ENCODE measurements at places on chromosomes 16 and 17.

GRCh38 chr17:49013311-49014213 is 16.4 kb downstream of the IGF2BP1 start:
- DNase-seq: no peak

- no peak for DNase-seq
Observed at GRCh38 chr17:76381633-76382350, 2.6 kb upstream of the SPHK1 start.

GRCh38 chr17:44314031-44314430 is 5.6 kb downstream of the RUNDC3A start:
- no peak for DNase-seq

DNA sequence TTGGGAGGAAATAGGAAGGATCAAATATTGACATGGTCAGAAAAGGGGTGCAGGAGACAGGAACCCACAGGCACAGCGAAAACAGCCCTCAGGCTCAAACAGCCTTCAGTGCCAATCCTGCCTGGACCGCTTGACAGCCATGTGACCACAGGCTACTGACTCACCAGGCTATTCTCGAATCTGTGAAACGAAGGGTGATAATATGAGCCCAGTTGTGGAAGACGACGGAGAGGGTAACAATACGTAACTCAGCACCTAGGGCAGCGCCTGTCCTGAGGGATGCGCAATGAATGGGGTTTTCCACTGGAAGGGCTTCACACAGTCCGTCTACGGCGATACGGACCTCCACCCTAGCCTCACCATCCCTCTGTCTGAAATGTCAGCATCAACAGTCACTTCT is 117.3 kb upstream of the RCVRN start:
- DNase-seq: no peak

DNA sequence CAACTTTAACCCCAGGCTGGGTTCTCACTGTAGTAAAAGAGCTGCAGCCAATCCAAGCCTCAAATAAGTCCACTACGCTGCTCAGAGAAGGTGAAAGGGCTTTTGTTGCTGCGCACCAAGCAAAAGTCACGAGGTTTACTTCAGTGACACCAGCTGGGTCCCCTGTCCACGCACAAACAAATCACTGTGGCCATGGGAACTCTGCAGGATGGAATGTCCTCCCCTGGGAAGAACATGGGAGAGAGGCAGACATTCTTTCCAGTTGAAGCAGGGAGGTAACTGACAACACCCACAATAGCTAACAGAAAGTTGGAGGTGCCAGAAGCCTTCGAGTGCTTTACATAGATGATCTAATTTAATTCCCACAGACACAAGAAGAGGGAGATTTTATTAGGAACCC is 181.9 kb downstream of the PMP22 start:
- DNase-seq: no peak

DNA sequence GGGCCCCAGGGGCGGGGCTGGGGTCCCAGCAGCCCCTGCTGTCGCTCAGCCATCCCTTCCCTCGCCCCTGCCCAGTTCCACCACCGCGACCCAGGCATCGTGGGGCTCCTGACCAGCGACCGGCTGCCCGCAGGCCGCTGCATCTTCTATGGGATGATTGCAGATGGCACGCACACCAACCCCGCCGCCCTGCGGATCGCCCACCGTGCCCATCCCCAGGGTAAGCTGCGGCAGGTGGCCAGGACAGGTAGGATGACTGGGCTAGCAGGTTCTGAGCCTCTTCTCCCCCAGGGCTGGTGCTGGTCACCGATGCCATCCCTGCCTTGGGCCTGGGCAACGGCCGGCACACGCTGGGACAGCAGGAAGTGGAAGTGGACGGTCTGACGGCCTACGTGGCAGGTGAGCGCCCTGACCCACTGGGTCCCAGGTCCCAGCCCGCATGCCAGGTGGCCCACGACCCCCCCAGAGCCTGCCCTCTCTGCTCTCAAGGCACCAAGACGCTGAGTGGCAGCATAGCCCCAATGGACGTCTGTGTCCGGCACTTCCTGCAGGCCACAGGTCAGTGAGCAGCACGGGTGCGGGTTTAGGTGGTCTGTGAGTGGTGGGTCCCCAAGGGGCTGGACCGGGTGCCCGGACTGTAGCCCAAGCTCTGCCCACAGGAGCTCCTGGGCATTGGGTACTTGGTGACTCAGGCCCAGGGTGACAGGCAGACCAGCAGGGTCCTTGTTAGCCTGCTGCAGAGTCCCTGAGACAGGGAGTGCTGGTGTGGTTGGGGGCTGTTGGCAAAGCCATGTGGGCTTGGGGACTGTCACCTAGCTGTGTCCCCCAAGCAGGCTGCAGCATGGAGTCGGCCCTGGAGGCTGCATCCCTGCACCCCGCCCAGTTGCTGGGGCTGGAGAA is 2.8 kb downstream of the CEMP1 start:
- no peak for DNase-seq

DNA sequence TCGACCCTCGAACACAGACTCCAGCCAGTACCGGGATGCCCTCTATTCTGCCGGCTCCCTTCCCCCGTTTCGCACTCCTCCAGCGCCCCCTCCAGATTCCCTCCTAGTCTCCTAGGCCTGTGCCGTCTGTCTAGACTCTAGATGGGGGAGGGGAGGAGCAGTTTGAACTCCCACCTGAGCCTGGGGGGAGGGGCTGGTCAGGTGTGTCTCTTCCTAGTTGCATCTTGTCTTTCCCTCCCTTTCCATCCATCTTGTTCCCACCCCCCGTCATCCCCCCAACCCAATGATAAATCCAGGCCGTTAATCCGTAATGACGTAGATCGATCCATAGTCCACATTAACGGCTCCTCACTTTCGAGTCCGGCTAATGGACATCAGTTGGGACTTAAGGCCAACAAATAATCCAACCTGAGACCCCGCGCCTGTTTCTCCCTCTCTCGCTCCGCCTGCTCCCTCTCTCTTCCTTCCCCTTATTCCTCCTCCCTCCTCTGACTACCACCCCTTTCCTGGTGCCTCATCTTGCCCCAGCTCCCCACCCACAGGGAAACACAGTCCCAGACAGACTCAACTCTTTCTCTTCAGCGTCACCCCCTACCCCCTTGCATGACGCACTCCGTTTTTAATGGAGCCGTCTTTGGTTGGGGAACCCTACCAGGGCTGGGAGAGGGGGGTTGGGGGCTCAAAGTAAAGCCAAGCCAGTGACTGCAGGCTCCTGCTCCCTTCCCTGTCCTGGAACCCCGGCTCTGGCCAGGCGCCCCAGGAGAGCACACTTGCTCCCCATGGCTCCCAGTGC is 3.4 kb upstream of the HOXB5 start:
- DNase-seq: no peak

- no peak for DNase-seq
Observed at GRCh38 chr17:50563092-50563511, 2.6 kb downstream of the CACNA1G start.

DNA sequence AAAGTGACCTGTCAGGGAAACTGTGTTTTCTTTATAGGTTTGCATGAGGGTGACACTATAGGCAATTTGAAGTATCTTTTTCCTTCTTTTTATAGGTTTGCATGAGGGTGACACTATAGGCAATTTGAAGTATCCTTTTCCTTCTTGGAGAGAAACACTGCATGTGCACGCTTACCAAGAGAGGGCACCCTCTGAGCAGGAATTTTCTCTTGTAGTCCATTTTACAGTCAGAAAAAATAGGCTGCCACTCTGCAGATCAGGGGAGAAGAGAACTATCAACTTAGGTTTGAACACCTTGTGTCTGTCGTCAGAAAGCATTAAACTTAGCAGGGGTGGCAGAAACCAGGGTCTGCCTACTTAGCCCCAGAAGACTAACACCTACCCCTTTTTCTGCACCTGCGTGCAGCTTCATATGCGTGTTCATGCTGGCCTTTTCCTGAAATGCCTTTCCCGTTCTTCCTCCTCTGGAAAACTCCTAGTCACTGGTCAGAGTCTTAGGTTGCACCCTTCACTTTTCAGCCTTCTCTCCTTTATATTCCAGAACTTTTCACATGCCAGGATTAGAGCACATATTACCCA is 16.4 kb upstream of the SMIM36 start:
- no peak for DNase-seq

DNA sequence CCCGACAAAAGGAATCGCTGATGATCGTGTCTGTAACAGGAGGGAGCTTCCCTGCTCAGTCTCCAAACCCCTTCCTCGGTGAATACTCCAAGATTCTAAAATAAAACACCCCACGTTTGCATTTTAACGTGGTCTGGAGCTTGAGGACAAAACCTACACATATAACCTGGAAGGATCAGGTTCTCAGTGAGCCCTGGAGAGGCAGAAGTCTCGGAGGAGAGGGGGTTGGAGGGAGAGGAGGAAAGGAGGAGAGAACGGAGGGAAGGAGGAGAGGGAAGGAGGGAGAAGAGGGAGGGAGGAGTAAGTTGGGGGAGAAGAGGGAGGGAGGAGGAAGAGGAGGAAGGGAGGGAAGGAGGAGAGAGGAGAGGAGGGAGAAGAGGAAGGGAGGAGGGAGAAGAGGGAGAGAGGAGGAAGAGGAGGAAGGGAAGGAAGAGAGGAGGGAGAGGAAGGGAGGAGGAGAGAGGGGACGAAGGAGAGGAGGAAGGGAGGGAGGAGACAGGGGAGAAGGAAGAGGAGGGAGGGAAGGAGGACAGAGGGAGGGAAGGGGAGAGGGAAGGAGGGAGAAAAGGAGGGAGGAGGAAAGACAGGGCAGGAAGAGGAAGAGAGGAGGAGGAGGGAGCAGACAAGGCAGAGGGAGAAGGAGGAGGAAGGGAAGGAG is 27.4 kb upstream of the GINS2 start:
- DNase-seq: no peak

DNA sequence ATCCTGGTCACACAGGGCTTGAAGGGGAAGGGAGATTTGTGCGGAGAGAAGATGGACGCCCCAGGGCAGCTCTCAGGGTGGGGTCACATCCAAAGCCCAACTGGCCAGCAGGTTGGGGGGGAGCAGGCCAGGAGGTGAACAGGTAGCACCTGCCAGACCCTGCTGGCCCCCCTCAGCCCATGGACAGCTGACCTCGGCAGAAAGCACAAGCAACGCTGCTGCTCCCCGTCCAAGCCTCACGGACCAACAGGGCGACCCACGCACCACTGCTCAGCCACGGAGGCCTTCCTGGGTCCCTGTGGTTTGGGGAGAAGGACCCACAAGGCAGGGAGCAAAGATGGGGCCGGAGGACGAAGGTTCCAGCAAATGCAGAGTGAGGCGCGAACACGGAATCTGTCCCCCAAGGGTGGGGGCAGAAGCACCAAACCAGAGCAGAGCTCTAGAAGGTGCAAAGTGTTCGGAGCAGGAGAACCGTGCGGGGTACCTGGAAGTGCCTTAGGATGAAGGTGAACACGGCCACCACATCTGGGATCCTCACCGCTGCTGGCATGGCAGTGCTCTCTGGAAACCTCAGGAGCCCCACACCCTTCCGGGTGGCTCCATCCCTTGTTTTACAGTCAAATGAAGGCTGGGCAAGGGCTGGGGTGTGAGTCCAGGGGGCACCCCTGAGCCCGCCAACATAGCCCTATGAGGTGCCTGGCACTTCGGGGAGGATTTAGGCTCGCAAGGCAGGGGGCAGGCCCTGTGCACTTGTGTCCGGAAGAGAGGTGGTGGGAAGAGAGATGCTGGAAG is 17.9 kb downstream of the CEP295NL start:
- DNase-seq: no peak

DNA sequence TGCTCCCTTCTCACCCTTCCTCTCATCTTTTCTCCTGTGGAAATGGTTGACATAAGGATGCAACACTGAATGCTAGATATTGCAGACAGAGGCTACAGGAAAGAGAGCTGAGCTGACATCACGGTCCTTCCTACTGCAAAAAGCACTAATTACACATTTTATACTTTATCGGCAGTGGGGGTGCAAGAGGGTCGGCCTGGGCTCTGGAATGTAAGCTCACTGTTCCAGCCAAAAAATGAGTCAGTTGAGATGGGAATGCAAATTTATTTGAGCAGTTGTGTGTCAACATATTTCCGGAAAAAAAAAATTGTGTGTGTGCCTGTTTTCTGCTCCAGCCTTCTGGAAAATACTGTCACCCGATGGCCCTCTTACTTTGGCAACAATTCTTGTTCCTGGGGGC is 14.1 kb upstream of the MRTFB start:
- peak; percentile 9 for DNase-seq

DNA sequence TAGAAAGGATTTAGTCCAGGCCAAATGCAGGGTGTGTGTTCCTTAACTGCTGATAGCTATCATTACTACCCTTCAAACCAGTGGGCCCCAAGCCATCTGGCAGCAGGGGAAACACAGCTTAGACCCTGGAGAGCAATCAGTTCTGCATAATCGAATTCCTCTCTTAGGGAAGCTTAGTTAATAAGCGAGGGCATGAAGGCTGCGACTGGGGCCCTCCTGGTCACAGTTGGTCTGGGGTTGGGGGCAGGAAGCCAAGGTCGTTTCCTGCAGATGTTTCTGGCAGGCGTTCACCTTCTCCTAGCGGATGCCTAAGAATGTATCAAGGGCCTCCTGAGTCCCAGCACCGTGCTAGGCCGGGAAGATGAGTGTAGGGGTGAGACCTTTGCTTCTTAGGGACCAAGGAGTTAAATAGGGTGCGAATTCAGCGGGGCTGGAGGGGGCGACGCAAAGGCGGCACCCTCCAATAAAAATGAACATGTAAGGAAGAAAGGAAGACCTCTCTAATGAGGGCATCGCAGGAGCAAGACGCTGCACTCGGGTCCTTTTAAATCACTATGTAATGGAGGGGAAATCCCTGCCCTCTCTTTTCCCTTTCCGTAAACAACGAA is 16.5 kb upstream of the EEF2K start:
- no peak for DNase-seq

DNA sequence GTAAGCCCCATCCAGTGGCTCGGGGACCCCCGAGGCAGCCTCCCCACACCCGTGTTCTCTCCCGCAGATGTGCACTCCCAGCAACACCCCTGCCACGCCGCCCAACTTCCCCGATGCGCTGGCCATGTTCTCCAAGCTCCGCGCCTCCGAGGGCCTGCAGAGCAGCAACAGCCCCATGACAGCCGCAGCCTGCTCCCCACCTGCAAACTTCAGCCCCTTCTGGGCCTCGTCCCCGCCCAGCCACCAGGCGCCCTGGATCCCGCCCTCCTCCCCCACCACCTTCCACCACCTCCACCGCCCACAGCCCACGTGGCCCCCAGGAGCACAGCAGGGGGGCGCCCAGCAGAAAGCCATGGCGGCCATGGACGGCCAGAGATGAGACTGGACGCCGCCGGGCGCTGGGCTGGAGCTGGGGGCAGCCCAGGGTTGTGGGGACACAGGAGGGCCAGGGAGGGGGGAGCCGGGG is 5.0 kb downstream of the UBALD2 start:
- no peak for DNase-seq

GRCh38 chr16:16996827-16997226 is 473.9 kb downstream of the XYLT1 start:
- DNase-seq: no peak

DNA sequence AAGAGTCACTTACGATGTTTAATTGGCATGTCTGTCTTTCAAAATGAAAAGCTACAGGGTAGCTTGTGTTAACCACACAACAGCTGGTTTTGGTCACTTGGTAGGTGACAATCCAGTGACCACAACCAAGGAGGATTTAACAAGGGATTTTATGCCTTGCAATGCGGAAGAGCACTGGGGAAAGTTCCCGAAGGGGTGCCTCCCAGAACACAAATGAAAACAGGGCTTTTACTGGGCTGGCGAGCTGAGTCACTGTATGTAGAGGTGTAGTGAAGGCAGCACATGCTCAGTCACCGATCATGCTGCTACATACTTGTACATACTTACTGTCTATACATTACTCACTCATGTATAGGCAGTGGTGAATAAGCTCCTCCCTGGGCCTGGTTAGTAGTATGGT is 483.5 kb downstream of the CDH13 start:
- DNase-seq: no peak
